Neuronal stem cell (in vitro differentiated cells): ENCODE measurements at places on chromosomes 2 and 18.

GRCh38 chr2:197130318-197130717, 180.3 kb downstream of the ANKRD44 start:
- DNase-seq = no peak

DNA sequence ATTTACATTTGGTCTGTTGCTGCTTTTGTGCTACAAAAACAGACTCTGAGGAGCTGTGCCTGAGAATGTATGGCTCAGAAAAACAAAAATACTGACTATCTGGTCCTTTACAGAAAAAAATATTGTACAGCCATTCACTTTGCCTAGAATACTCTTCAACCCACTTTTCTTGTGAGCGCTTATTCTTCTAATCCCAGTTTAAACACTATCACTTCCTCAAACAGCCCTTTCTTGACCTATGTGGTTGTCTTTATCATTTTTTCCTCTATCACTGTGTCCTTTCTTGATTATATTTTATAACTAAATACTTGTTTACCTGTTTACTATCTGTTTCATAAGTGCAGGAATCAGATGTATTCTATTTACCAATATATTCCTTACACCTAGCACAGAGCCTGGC, 33.5 kb downstream of the CUL3 start:
- no peak for DNase-seq

DNA sequence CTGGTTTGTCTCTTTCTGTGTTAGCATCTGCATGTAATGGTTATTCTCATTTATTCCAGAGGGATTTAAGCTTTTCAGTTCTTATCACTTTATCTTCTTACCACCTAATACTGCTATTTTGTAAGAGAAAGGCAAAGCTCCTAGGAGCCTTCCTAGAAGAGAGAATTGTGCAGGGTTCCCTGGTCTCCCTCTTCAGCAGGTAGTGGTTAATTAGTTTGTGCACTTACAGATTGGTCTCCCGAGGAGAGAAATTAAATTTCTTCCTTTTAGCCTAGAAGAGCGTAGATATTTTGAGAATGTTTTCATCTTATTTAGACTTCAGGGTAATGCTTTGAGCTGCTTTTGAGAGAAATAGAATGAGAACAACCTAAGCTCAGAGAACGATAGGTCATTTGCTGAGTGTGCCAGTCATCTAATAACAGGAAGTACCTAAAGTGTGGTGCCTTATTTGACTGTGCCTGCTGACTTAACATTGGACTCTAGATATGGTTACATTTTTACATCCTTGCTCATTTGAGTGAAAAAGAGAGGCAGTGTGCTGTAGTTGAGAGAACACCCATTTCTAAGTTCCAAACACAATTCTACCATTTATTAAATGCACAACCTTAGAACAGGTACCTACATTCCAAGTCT, 651.4 kb downstream of the STK39 start:
- no peak for DNase-seq

GRCh38 chr2:148642891-148643416, 1.6 kb upstream of the EPC2 start:
- DNase-seq = no peak

GRCh38 chr2:130899306-130899705, 62.6 kb downstream of the ARHGEF4 start:
- no peak for DNase-seq

DNA sequence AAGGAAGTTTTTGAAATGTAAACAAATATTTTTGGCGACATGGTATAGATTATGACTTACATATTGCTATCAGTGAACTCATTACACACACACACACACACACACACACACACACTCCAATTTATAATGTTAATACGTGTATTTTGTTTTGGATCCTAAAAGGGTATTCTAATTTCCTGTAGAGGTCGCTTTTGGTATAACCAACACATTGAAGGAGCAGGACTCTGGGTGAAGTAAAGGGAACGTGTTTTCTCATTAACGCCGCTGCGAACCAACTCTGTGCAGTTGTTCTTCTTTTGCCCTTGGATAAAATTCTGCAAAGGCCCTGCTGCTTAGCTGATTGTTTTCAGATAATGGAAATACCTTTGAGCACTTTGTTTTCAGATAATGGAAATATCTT, 190.4 kb downstream of the PMAIP1 start:
- no peak for DNase-seq

DNA sequence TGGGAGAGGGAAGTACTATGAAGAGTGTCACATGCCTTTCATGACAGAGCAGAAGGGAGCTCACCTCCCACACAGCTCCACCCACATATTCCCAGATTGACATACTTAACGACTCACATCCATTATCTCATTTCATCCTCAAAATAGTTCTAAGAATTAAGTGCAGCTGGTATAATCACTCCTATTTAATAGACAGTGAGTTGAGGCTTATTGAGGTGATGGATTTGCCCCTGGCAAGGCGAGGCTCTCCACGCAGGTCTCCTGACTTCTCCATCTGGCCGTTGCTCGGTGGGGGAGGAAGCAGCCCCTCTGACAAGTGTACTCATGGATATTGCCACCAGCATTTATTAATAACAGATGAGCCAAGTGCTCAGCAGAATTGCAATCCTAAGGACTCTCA, 81.4 kb downstream of the TGOLN2 start:
- DNase-seq = no peak

DNA sequence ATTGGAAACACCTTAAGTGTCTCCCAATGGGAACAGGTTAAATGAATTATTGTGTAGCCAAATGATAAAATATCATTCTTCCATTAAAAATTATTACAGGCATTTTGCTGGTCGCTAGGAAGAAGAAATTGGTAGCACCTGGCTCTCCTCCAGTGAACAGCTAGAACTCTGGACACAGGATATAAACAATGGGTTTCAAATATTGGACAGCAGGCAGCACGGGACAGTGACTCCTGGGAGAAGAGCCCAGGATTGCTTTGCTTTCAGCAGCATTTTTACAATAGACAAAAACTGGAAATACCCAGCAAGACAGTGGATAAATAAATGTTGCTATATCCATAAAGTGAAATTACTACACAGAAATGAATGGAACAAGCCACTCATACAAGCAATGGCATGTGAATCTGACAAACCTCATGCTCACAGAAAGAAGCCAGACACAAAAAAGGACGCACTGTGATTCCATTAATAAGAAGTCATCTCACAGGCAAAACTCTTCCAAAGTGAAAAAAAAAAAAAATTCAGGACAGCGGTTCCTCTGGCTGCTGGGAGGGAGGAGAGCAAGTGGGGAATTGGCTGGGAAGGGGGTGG, 50.5 kb downstream of the LAMA1 start:
- DNase-seq = no peak

DNA sequence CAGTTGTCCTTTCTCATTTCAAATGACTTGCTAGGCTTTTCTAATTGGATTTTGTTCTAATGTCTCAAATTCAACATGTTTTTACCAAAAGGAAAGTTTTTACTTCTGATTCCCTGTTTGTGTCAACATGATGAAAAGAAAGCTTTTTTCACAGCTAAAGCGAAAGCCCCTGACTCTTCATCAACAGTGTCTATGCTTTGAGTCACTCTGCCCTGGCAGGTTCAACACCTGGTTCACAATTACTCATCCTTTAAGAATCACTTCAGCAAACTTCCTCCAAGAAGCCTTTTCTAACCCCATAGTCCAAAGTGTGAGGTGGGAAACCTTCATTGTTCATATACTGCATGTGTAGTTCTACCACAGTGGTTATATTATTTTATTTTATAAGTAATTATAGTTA, 7.6 kb upstream of the DSG2 start:
- no peak for DNase-seq

GRCh38 chr2:129193961-129194360, 785.5 kb upstream of the RAB6C start:
- DNase-seq = no peak

DNA sequence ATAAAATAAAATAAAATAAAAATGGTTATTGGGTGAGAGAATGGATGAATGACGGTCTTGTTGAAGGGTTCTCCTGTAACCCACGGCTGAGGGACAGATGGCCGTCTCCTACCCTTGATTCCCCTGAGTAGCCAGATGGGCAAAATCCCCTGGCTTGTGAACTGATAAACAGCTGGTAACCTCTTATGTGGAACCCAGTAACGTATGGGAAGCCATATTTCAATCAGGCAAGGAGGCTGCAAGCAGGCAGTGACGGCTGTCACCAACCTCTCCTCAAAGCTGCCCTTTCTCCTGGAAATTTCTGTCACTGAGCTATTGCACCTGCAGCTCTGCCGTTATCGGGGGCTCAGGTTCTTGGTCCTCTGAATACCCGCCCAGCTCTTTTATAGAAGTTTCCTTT, 165.3 kb upstream of the SMAD2 start:
- no peak for DNase-seq

DNA sequence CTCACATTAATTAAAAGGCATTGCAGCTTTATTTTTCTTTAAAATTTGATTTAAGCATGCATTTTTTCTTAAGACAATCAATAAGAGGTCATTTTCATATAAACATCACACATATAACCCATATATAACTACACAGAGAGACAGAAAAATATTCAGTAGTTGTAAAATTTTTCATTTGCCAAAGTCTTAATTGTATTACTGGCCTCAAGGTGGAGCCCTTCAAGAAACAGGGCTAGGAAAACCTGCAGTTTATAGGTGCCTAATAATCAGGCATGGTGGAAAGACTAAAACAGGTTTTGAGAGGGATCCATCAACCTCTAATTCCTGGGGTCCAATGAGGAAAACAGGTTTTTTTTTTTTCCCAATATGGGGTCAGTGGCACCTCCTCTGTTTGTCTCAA, 71.3 kb upstream of the ZNF804A start:
- DNase-seq = no peak

GRCh38 chr18:48680339-48681250, 141.8 kb downstream of the CTIF start:
- DNase-seq = peak; percentile 61

DNA sequence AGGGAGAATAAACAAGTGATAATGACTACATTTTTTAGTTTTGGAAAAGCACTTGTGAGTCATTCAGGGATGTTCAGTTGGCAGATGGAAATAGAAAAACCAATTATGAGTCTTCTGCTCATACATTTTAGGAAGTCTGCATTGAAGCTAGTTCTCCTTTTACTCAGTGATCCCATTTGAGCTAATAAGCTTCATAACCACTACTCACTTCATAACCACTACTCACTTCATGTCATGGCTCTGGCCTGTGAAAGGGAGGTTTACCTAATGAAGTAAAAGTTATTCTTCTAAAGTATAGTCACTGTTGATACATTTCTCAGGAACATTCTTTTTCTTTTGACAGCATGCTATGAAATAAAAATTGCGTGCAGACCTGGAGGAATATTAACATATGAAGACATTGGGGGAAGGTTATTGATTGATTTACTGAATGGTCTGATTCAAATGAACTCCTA, 948.7 kb downstream of the TSN start:
- DNase-seq = no peak

- no peak for DNase-seq
These were observed 18.8 kb downstream of the CCDC85A start for GRCh38 chr2:56202381-56203121.

DNA sequence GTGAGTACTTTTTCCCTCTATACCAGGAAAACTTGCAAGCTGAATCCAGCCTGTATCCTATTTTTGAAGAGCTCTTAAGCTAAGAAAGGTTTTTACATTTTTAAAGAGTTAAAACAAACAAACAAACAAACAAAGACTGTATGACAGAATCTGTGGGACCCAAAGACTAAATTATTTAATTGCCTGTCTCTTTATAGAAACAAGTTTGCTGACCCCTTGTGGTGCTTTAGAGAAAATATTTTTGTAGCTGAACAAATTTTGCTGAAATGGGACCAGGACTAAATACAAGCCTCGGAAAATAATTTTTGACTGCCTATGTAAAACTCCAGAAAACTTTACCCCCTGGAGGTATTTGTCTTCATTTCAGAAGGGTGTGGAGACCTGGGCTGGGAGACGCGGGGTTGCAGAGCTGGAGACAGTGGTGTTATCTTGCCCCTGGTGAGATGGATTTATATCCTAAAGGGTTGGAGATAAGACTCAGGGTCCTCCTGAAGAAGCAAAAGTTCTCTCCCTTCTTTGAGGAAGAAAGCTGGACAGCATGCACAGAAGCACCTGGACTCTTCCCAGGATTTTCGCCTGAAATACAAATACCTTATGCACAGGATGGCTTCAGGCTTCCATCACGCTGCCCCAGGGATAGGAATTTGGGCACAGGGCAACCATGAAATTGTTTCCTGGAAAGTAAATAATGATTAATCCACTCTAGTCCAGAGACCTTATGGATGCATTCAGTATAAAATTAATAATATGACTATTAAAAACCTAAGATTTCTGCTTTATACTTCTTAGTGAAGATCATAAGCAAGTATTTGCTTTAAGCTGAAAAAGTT, 54.3 kb downstream of the TMX3 start:
- peak; percentile 30 for DNase-seq

DNA sequence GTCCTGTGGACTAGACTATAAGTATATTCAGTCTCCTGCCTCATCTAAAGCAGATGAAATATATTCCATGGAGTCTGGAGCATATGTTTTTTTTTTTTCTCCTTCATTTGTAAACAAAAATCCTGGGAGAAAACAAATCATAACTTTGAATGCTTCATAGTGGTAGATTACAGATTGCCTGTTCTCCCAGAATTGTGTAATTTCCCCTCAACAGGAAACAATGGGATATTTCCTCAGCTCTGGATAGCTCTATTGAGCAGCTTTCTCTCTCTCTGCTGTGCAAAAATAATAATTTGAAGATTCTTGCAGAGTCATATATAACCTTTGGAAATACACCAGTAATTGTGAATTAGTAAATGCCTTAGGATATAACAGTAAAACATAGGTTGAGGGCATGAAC, 1406.6 kb upstream of the ACVR2A start:
- DNase-seq = no peak

DNA sequence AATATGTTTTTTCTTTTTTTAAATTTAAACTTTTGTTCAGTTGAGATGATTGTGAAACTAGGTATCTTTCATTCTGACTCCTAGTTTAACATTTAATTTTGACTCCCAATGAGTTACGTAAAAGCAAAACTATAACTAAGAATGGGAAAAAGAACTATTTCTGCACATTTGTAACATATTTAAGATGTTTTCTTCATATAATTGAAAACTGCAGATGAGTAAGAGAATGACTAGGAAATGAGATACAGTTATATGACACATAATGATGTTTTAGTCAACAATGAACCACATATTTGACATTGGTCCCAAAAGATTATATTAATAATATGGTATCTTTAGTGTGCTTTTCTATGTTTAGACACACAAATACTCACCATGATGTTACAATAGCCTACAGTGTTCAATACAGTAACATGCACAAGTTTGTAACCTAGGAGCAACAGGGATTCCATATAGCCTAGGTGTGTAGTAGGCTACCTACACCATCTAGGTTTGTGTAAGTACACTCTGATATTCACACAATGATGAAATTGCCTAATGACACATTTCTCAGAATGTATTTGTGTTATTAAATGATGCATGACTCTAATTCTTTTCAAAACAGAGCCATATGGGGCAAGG, 12.6 kb downstream of the ERMN start:
- no peak for DNase-seq

- no peak for DNase-seq
These were observed 150.7 kb downstream of the DYSF start for GRCh38 chr2:71603851-71604725.
